Activated CD4-positive, alpha-beta T cell treated with anti-CD3 and anti-CD28 coated beads, Interleukin-2, amount 10 ng/mL, durations not matched to agents 7 days and 5 days (primary cell): ENCODE measurements at places on chromosomes 11 and 22. TPM values are rescaled to one million over a fixed set of nuclear protein-coding genes. Genes with fewer than 3 reads are reported as not detected.

Gene CAPN5
- total RNA-seq: 0.81 TPM

DNA sequence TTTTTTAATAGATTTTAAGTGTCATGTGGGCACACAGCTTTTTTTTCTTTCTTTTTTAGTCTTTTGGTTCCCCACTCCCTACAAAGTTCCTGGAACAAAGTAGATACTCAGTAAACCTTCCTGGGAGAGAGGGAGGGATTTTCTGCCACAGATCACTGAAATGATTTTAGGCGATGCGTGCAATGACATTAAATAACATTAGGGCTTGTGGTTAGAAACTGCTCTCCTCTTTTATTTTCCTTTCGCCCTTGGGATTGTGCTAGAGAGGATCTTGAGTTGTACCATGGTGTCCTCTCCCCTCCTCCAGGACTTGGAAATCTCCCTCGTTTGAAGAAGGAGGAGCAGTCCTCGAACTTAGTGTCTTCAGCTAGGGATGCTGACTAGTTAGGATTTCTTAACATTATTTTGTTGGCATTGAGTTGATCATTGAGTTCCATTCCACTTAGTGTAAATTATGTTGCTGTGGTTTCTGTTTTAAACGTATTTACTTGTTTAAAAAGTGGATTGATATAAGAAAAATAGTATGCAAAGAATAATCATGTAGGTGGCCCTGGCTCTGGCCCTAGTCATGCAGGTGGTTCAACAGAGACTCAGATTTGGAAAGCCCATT, 88.4 kb downstream of the TRAF6 start:
- peak overlapping the region; percentile 51 for H3K27ac ChIP-seq
- no peak overlapping the region for H3K4me3 ChIP-seq
- H3K27me3 ChIP-seq: peaks cover 3% of the 10 kb centered on the region
- no peak for DNase-seq
- peaks cover 31% of the 10 kb centered on the region for H3K4me1 ChIP-seq

- peak overlapping the region; percentile 96 for H3K27ac ChIP-seq
- peak; percentile 73 for DNase-seq
- H3K36me3 ChIP-seq: peaks cover 54% of the 10 kb centered on the region
Observed at GRCh38 chr11:96257972-96258934, 84.7 kb downstream of the MAML2 start.

Gene RIMBP3C
- total RNA-seq: 0.92 TPM

Gene OR8D1
- not detected for total RNA-seq

DNA sequence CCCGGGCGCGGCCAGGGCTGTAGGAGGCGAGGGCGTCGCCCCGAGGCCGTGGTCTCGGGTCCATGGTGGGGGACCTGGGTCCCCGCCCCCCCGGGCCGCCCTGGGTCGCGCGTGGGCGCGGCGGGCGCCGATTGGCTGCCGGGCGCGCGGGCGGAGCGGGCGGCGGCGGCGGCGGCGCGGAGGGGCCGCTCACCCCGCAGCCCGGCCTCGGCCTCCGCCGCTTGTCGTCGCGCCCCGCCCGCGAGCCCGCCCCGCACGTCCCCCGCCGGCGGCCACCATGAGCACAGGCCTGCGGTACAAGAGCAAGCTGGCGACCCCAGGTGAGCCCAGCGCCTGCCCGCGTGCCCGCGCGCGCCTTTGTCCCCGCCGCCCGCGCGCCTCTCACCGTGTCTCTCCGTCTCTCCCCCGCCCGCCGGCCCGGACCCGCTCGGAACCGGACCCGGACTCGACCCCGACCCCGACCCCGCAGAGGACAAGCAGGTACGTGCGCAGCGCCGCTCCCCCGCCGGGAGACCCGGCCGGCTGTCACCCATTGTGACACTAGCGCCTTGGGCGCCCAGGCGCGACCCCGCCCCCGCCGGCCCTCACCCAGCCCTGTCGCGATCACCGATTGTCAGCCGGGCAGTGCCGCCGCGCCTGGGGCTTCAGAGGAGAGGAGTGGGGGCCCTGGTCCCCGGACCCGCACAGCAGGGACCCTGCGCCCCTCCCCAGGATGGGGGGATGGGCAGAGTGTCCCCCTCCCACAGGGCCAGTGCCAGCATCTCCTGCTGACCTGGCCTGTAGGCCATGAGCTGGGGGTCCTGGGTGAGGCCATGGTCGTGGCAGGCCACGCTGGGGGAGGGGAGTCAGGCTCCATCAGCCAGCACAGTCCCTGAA, at the start of gene SEPTIN5:
Gene SEPTIN5, plus strand, starts transcription at position 192 of the 876 bp plus-strand sequence. Its CDS starts 86 bp downstream, at position 278.
- DNase-seq: no peak
- H3K27ac ChIP-seq: no peak within 1 kb of the TSS
- peak within 1 kb of the TSS; percentile 57 for H3K4me3 ChIP-seq
- H3K27me3 ChIP-seq: peaks cover 39% of the 10 kb centered on the region
- H3K36me3 ChIP-seq: no peaks in the 10 kb centered on the region
- peaks cover 7% of the 10 kb centered on the region for H3K4me1 ChIP-seq

Gene TEX12
- total RNA-seq: 0.35 TPM

Gene SFI1
- 174 TPM for total RNA-seq

Gene APOA5
- not detected for total RNA-seq

DNA sequence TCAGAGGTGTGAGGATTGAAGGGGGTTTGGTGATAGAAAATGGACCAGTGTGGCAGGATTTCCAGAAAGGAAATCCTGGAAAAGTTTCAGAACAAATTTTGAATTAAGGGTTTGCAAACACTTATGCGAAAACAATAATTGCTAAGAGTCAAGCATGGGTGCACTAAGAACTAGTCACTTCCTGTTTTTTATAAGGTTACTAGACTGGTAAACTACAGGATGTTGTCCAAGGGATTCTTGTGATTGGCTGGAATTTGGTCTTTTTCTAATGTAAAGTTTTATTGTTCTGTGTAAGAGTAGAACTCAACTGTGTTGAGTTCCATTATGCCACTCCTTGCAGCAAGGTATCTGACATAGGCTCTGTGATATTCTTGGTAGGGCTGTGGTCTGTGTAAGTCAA, 54.1 kb downstream of the LIF start:
- H3K27me3 ChIP-seq: no peaks in the 10 kb centered on the region
- H3K36me3 ChIP-seq: peaks cover 48% of the 10 kb centered on the region
- peaks cover 93% of the 10 kb centered on the region for H3K4me1 ChIP-seq
- no peak overlapping the region for H3K4me3 ChIP-seq

Gene OR4D9
- total RNA-seq: not detected

GRCh38 chr22:28914201-28914600, 30.8 kb downstream of the ZNRF3 start:
- peaks cover 8% of the 10 kb centered on the region for H3K4me1 ChIP-seq
- DNase-seq: no peak
- peaks cover 49% of the 10 kb centered on the region for H3K27me3 ChIP-seq
- no peak overlapping the region for H3K4me3 ChIP-seq

- no peak overlapping the region for H3K27ac ChIP-seq
- H3K4me3 ChIP-seq: no peak overlapping the region
- H3K36me3 ChIP-seq: no peaks in the 10 kb centered on the region
- peaks cover 23% of the 10 kb centered on the region for H3K27me3 ChIP-seq
- peak; percentile 64 for DNase-seq
Observed at GRCh38 chr22:16917144-16918003, 90.6 kb downstream of the GAB4 start.

Gene APOBEC3G
- total RNA-seq: 89.6 TPM

- peaks cover 8% of the 10 kb centered on the region for H3K36me3 ChIP-seq
- no peaks in the 10 kb centered on the region for H3K27me3 ChIP-seq
- peak overlapping the region; percentile 49 for H3K4me3 ChIP-seq
- no peak for DNase-seq
Observed at GRCh38 chr11:12086271-12087074, 23.9 kb upstream of the MICAL2 start.

GRCh38 chr11:133844217-133844616, 1.1 kb downstream of the SPATA19 start:
- DNase-seq: no peak
- H3K4me1 ChIP-seq: no peaks in the 10 kb centered on the region
- no peaks in the 10 kb centered on the region for H3K36me3 ChIP-seq
- no peak overlapping the region for H3K27ac ChIP-seq

- no peak overlapping the region for H3K27ac ChIP-seq
- no peaks in the 10 kb centered on the region for H3K36me3 ChIP-seq
- no peak overlapping the region for H3K4me3 ChIP-seq
- no peak for DNase-seq
Observed at GRCh38 chr11:112503410-112503809, 242.8 kb upstream of the PLET1 start.

DNA sequence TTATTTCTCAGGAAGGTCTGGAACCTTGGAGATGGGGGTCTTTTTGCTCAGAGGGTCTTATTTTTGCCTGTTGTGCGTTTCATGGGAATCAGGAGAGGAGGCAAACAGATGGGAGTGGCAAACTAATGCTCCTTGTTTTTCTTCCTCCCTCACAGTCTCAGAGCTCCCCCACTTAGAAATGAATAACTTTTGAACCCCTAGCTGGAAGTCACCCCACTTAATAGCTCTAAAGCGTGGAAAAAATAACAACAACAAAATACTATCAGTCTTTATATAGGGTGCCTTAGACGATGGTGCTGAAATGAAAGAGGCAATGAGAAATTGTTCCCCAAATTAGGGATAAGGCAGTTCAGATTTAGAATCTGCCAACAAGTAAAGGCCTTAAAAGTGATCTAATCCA, 76.8 kb upstream of the BDNF start:
- H3K4me1 ChIP-seq: no peaks in the 10 kb centered on the region
- H3K27me3 ChIP-seq: no peaks in the 10 kb centered on the region
- H3K27ac ChIP-seq: no peak overlapping the region

GRCh38 chr11:33065445-33066178, 26.2 kb downstream of the TCP11L1 start:
- no peak overlapping the region for H3K27ac ChIP-seq
- H3K36me3 ChIP-seq: peaks cover 24% of the 10 kb centered on the region
- DNase-seq: peak; percentile 76
- no peaks in the 10 kb centered on the region for H3K27me3 ChIP-seq
- no peak overlapping the region for H3K4me3 ChIP-seq
- H3K4me1 ChIP-seq: peaks cover 36% of the 10 kb centered on the region

GRCh38 chr11:130191896-130192295, 32.3 kb downstream of the ST14 start:
- H3K4me1 ChIP-seq: no peaks in the 10 kb centered on the region
- no peak overlapping the region for H3K4me3 ChIP-seq
- H3K27me3 ChIP-seq: no peaks in the 10 kb centered on the region
- no peak overlapping the region for H3K27ac ChIP-seq

Gene PATE1
- not detected for total RNA-seq

GRCh38 chr22:24517446-24517845, 22.3 kb downstream of the UPB1 start:
- DNase-seq: no peak
- H3K27ac ChIP-seq: no peak overlapping the region
- peaks cover 14% of the 10 kb centered on the region for H3K4me1 ChIP-seq
- H3K27me3 ChIP-seq: peaks cover 8% of the 10 kb centered on the region
- H3K4me3 ChIP-seq: no peak overlapping the region

DNA sequence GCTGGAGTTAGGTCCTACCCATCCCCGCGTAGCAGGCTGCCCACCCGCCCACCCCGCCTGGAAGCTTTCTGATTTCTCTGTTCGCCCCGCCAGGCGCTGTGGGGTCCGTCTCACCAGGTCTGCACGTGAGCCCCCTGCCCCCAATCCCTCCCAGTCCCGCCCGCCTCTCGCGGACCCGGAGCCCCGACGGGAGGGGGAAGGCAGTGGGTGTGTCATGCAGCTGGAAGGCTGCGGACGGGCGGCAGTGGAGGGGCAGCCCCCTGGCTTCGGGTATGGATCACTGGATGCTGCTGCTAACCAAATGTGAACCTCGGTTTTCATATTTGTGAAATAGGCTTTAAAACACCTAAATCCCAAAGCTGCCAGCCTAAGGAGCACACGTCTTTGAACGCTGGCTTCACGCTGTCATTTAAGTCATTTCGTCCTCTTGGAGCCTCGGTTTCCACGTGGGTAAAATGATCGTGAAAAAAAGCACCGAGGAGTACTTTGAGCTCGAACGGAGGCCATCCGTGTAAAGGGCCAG, 568 bp upstream of the BIK start:
- no peak for DNase-seq
- peaks cover 25% of the 10 kb centered on the region for H3K27me3 ChIP-seq
- no peaks in the 10 kb centered on the region for H3K36me3 ChIP-seq

GRCh38 chr11:79390477-79390876, 50.4 kb downstream of the TENM4 start:
- H3K4me3 ChIP-seq: no peak overlapping the region
- no peaks in the 10 kb centered on the region for H3K27me3 ChIP-seq
- H3K27ac ChIP-seq: no peak overlapping the region
- H3K4me1 ChIP-seq: no peaks in the 10 kb centered on the region
- no peak for DNase-seq
- H3K36me3 ChIP-seq: no peaks in the 10 kb centered on the region

DNA sequence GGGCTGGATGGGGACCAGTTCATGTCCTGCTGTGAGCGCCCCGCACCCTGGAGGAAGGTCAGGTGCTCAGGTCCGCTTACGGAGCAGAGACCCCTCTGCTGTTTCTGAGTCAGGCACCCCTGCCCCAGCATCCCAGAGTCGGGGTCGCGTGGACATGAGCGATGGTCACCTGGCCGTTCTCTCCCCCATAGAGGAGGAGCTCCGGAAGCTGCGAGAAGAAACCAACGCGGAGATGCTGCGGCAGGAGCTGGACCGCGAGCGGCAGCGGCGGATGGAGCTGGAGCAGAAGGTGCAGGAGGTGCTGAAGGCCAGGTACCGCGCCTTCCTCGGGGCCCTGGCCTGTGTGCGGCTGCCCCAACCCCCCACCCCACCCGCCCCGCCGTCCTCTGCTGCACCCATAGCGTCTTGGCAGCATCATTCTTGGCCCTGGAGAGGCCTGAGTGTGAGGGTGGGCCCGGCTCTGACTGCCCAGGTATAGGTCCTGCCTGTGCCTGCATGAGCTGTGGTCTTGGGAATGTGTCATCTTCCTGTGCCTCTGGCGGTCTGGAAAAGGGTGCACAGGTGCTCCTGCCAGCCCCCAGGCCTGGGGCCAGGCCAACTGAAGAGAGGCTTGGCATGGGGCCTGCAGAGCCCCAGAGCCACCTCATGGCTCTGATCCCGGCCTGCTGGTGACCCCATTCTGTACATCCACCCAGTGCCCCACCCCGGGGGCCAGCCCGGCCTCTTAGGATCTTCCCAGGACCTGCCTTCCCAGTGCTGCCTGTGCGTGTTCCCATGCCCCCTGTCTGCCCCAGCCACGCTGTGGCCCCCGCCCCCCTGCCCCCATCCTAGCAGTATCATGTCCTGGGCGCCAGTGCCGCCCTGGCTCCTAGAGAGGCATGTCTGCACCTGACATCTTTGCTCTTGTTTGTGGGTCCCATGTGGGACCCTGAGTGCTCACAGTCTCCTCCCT, 38.1 kb downstream of the GRAMD4 start:
- peaks cover 23% of the 10 kb centered on the region for H3K4me1 ChIP-seq
- H3K4me3 ChIP-seq: no peak overlapping the region
- H3K27me3 ChIP-seq: no peaks in the 10 kb centered on the region
- H3K36me3 ChIP-seq: no peaks in the 10 kb centered on the region
- DNase-seq: no peak

Gene ARAP1
- total RNA-seq: 101 TPM

- H3K36me3 ChIP-seq: no peaks in the 10 kb centered on the region
- H3K27me3 ChIP-seq: peaks cover 68% of the 10 kb centered on the region
- no peak within 1 kb of the TSS for H3K27ac ChIP-seq
Observed at GRCh38 chr11:45665206-45665932, at the start of gene CHST1. CHST1 (minus strand) TSS chr11:45665622; CDS start chr11:45650923, 14,699 bp downstream.
